EH (cell line): ENCODE measurements at places on chromosomes 4 and X.

DNA sequence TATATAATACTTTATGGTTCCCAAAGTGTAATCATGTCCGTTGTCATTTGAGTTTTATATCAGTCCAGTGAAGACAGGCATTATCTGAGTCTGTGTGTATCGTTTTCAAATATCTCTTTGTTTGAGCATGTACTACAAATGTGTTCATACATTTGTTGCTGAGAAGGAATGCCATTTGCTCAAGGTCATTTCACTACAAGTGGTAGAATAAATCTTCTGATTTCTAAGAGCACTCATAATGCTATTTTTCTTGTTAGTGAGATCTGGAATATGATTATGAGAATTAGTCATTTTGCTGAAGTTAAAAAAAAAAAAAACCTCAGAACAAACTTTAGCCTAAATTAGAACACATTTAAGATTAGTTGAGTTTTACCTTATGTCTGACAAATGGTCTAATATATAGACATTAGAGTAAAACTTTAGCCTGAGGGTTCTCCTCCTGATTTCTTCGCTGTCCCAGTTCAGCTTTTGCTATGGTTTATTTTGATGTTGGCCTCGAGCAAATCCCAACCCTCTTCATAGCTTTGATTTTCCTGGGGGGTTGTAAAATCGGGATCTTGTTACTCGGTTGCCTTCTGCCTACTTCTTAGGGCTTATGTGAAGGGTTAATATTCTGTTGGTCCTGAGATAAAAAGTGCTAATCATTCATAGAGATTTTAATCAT lies 87.1 kb downstream of the TMEM131L start:
- no peak for DNase-seq

DNA sequence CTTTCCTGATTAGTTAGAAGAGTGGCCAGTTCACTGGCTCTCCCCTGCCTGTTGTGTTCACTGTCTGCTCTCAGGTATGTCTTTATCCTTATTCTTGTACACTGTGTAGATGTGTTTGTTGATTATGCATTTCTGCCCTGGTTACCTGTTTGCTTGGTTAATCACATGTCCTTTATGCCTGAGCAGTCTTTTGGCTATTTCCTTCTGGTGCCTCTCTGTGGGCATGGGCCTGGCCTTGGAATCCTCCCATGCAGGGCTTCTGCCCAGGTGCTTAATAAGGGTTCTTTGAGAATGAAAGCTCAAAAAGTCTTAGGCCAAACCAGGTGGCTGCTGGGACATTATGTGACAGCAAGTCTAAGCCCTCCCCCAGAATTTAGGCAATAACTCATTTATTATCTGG lies 26.5 kb downstream of the OTUD6A start:
- no peak for DNase-seq

GRCh38 chrX:131649741-131650140 lies 105.9 kb downstream of the OR13H1 start:
- DNase-seq = no peak

DNA sequence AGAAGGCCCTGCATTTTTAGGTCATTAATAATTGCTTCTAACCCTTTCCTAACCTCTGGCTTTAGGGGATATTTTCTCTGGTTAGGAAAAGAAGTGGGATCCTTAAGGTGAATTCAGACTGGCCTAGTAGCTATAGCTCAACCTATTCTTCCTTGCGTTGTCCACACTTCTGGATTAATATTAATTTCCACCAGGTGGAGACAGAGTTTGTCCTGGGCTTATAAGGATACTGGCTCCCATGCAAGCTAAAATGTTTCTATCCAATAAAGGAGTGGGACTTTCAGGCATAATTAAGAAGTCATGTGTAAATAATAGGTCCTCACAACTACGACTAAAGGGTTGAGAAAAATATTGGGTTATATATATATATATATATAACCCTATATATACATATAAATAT lies 860.0 kb upstream of the POU3F4 start:
- DNase-seq = no peak

GRCh38 chrX:120647127-120647526 lies 17.3 kb upstream of the C1GALT1C1 start:
- peak; percentile 13 for DNase-seq

GRCh38 chrX:20412871-20413486 lies 146.3 kb upstream of the RPS6KA3 start:
- no peak for DNase-seq

- peak; percentile 43 for DNase-seq
Measured at GRCh38 chrX:10484683-10485247, 135.6 kb downstream of the MID1 start.

- no peak for DNase-seq
Measured at GRCh38 chr4:104451573-104451972, 43.1 kb downstream of the CXXC4 start.

DNA sequence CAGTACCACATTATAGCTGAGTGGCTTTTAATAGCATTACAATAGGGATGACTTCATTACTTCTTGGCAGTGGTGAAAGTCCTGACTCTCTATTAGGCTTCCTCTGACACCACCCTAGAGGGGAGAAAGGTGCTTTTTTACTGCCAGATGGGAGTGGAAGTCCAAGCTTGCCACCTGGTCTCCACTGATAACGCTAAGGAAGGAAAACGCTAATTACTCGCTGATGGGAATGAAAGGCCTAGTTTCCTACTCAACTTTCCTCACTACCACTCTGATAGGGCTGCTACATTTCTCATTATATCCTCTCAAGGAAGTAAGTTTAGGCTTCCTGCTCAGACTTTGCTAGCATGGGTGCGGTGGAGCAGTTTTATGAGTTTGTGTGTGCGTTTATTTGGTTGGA lies 62.3 kb upstream of the PAGE3 start:
- DNase-seq = no peak

- DNase-seq = no peak
Measured at GRCh38 chr4:3307060-3307459, 14.2 kb downstream of the RGS12 start.

DNA sequence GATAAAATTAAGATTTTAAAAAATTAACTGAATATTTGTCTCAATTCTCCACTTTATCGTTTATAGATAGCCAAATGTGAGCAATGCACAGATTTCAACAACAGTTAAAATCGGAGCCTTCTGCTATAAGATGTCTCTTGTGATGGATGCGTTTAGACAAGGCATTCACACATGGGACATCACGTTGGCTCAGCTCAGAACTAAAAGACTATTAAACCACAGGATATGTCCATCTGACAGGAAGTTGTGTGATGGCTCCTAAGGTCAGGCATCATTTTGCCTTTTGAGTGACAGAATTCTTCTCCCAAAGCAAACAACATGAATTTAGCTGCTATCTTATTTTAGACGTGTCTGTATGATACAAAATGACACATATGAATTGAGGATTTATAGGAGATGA lies 17.3 kb upstream of the VCX3B start:
- no peak for DNase-seq

GRCh38 chr4:55002431-55002830 lies 123.0 kb downstream of the KDR start:
- DNase-seq = no peak

- DNase-seq = no peak
Measured at GRCh38 chr4:113407409-113407808, 354.1 kb downstream of the CAMK2D start.

- no peak for DNase-seq
Measured at GRCh38 chr4:163922302-163922701, 427.8 kb downstream of the TMA16 start.

GRCh38 chrX:31181377-31182000 lies 109.6 kb upstream of the FTHL17 start:
- DNase-seq = no peak

DNA sequence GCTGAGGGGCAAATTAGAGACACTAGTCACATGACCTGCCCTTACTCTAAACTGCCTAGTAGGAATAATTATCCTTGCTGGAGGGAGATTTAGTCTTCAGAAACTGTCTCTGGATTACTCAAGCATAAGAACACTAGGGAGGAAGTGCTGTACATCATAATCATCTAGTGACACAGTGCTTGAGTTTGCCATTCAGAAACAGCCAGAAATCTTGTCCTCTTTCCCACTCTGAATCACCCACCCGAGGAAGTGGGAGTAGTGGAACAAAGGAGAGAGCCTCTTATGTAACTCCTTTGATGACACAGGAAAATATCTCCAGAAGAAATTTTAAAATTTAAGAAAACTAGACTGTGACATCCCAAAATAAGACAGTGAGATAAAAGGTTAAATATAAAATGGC lies 69.3 kb upstream of the PCDH19 start:
- no peak for DNase-seq

DNA sequence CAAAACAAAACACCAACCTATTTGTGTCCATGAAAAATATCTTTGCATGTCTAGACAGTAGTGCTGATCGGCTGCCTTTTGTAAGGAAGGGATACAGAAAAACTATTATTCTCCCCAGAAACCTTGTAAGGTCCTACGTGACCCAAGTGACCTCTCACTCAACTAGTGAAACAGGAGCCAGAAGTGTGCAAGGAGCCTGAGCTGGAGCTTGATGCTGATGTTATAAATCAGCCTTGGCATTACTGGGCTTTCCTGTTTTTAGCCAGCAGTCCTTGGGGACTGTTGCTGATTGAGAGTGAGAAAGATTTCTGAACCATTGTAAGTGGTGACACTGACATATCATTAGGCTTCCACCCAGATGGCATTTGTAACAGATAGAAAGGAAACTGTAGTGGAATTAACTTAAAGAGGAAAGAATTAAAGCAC lies 100.8 kb upstream of the LIMCH1 start:
- DNase-seq = no peak

DNA sequence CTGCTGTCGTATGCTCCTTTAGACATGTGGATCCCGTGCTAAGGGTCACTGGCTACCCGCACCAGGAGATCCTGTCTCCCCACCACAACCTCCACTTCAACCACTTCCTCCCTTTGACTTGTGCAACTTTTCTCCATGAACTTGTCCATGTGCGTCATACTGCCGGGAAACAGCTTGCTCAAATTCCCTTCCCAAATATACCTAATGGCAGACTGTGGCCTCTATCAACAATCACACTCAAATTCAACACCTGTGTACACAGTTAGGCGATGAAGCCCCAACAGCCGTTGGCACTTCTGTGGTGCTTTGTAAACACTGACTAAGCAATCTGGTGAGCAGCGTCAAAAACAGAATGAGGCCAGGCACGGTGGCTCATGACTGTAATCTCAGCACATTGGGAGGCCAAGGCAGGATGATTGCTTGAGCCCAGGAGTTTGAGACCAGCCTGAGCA lies 49.5 kb downstream of the CD99L2 start:
- no peak for DNase-seq

GRCh38 chrX:107684956-107685385 lies 56.7 kb downstream of the PRPS1 start:
- peak; percentile 27 for DNase-seq

GRCh38 chrX:129741880-129742758 lies 3.3 kb downstream of the XPNPEP2 start:
- DNase-seq = no peak

DNA sequence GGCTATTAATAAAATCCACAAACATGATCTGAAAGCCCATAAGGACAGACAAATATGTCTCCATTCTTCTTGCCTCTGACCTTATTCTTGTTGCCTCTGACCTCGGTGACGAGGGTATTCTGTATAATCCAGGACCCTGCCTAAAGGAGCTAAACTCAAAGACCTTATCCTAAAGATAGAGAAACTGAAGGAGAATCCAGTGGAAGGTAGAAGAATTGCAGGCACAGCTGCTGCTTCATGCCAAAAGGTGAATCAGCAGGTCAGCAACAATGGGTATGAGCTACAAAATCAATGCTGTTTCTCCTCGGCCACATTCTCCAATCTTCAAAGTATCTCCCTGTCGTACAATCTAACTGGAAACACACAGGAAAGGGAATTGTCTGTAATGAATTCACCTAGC lies 71.4 kb downstream of the INTS6L start:
- no peak for DNase-seq

GRCh38 chr4:82865592-82865991 lies 25.4 kb downstream of the SEC31A start:
- peak; percentile 94 for DNase-seq

DNA sequence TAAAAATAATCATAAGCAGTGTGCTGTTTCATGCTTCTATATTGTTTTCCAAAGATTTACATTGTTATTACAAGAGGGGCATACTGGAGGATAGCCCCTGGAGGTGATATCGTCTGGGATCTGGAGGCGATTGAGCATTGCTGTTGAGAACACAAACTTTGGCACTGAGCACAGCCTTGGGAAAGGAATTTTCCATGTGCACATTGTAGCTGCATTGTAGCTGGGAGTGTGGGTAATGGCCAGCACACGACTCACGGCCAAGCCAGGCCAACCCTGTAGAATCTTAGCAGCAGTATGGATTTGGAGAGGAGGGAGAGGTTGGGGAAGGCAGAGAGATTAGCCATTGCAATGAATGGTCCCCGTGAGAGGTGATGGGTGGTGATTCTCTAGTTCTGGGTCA lies 121.9 kb downstream of the SMIM20 start:
- peak; percentile 33 for DNase-seq

DNA sequence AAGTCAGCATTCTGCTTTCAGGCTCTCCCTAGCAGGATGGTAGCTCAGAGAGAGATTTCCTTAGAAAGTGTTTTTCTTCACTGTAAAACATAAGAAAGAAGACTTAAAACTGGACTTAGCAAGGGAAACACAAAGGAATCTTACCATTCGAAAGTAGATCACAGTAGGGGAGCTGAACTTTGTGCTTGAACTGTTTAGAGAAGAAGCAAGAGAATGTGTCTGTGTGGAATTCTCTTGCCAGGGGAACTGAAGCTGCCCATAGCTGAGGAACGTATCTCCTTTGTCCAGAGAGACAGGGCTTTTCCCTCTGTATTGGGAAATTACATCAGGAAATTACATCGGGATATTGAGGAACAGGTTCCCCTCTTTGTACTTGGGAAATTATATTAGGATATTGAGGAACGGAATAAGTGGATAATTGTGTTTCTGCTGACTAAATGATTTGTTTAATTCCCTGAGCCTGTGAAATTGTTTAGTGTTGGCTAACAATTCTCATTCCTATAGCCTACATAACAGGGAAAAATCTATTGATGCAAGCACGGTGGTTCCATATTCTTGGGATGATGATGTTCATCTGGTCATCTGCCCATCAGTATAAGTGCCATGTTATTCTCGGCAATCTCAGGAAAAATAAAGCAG lies 21.2 kb downstream of the SRD5A3 start:
- peak; percentile 37 for DNase-seq

DNA sequence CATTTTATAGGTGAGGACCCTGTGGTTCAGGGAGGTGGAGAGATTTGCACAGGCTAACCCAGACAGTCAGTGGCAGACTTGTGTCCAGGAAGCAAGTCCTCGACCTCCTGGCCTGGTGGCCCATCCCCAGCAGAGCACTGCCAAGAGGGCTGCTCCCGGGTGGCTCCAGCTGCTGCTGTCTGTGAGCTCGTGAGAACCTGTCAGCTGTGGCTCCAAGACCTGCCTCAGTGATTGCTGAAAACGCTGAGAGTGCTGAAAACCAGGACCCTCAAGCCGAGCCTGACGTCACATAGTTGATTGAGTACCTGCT lies 74.2 kb downstream of the RTL9 start:
- DNase-seq = no peak

- no peak for DNase-seq
Measured at GRCh38 chr4:68390205-68390935, 40.5 kb upstream of the YTHDC1 start.

DNA sequence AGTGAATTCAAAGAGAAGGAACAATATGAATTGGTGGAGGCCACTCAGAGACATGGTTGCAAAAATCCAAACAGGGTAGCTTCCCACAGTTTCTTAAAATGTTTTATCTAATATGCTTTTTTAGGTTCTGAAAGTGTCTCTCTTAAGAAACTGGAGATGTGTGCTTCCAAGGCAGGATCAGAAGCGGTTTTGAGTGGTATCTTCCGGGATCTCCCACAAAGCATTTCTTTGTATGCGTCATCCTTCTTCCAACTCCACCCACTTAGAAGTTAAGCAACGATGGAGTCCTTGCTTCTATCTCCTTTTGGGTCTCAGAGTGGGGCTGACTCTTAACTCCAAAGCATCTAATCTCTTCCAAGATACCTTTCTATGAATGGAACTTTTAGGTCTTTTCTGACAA lies 196.7 kb downstream of the MID1 start:
- DNase-seq = no peak
